ENCODE measurements at places on chromosomes 12 and 14. TPM values are rescaled to one million over a fixed set of nuclear protein-coding genes. Genes with fewer than 3 reads are reported as not detected.

The GLIPR1 gene
- total RNA-seq: 327 TPM

The RDH16 gene
- not detected for total RNA-seq

The KRT73 gene
- not detected for total RNA-seq

The TAS2R7 gene
- total RNA-seq: not detected

The TTC9 gene
- not detected for total RNA-seq

The MOK gene
- total RNA-seq: 24.4 TPM

The RTN1 gene
- 0.18 TPM for total RNA-seq
